ENCODE measurements at places on chromosomes 5 and 9.

- no peak for DNase-seq
These were observed 32.2 kb downstream of the STXBP1 start for GRCh38 chr9:127644146-127644827.

- peak; percentile 91 for DNase-seq
These were observed at the start of gene SEMA5A for GRCh38 chr5:9545992-9546851. Gene SEMA5A, minus strand, starts transcription at chr5:9546075. Its CDS starts 166,129 bp downstream, at chr5:9379946.

DNA sequence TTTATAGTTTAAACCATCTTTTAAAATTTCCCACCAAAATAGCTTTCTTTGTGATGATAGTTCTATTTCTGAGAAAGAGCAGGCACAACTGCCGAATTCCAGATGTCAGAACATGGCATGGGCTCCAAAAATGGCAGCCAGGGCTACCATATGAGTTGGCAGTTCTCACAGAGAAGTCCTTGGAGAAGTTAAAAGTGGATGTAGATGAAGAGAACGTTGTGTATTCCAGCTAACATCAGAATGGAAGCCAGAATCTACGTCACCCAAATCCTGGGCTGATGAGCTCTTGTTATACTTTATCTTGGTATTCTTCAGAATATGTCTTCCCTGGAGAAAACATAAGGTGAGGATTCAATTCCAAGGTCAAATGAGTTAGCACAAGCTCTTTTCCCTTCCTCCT lies 66.9 kb upstream of the BASP1 start:
- no peak for DNase-seq

- DNase-seq, result no peak
These were observed 418.3 kb downstream of the CDH10 start for GRCh38 chr5:24226479-24226878.

GRCh38 chr5:127229185-127229889 lies 61.3 kb upstream of the MEGF10 start:
- peak; percentile 73 for DNase-seq

DNA sequence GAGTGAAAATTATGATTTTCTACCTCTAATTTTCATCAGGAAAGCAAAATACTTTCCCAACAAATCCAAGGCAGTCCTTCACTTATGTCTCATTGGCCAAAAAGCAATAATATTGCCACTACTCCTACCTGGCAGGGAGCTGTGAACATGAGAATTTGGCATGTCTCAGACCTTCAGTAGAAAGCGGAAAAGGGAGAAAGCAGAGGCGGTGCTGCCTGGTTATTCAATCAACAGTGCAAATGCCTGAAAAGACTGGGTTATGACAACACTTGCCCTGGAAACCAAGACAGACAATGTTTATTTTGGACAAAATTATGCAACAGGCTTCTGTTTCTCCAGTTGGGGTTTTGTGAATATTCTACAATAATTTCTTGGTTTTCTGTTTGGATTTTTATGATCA lies 194.4 kb downstream of the TAF11L14 start:
- DNase-seq, result peak; percentile 72

DNA sequence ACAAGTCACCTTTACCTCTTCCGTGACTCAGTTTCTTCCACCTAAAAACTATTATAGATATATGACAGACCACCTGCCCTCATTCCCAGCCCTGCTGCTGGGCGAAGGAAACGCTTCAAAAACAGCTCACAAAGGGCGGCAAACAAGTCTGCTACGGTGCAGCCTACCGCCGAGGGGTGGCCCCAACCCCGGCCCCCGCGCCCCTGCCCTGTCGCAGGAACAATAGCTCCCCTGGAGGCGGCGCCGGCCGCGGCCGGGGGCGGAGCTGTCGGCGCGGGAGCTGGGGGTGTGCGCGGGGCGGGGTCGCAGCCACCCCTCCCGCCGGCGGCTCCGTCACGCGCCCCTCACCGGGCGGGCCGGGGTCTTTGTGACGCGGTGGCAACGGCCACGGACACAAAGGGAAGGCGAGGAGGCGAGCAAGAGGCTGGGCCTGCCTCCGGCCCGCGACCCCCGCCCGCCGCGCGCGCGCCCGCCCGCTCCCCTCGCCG lies at the start of gene TMEFF1:
Gene TMEFF1 (plus strand): TSS at position 362 of the 488 bp plus-strand sequence. CDS start 396 bp downstream, outside the sequence.
- peak; percentile 73 for DNase-seq

DNA sequence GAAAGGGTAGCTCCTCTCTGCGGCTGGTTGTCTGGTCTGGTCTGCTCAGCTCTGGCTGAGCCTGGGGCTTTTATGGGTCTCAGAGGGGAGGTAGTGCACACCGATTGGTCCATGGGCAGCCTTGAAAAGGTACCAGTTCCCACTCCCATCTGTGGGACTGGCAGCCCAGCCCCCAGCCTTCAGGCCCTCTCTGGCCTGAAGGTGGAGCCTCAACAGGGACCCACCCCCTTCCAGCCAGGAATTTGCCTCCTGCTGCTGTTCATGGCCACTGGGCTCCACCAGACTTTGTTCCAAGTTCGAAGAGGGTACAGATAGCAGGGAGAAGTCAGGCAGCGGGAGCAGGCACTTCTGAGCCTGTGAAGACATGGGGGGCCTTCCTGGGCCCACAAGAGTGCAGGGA lies 165.3 kb upstream of the SLC27A6 start:
- DNase-seq, result no peak

- DNase-seq, result peak; percentile 17
These were observed 48.6 kb downstream of the COL15A1 start for GRCh38 chr9:98992107-98992884.

DNA sequence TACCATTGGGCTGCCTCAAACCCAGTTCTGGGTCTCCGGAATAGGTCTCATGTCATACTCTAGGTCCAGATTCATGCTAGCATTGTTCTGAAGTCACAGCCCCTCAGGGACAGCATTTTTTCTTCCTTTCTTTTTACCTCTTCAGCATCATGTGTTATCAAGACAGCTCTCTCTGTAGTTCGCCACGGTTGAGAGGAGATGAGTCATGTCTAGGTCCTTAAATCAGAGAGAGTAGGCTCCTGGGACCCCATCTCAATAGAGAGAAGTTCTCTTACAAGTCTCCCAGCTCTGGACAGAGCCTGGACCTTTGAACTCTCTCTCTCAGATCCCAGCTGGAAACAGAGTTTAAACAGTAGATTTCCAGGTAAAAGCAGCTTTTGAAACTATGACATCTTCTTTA lies 332.4 kb upstream of the CD180 start:
- DNase-seq, result no peak

DNA sequence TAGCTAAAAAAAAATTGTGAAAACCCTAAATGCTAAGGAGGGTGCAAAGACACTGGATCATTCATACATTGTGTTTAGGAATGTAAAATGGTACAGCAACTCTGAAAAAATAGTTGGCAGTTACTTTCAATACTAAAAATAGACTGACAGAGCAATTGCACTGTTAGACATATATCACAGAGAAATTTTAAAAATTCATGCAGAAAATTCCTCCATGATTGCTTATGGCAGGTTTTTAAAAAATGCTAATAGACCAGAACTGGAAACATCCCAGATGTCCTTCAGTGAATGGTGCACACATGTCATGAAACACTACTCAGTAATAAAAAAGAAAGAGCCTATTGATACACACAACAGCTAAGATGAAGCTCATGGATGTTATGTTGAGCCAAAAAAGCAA lies 349.8 kb upstream of the DAB2 start:
- no peak for DNase-seq

GRCh38 chr9:89410641-89411350 lies 87.1 kb downstream of the SEMA4D start:
- no peak for DNase-seq
